ENCODE measurements at places on chromosomes 12 and 14.

DNA sequence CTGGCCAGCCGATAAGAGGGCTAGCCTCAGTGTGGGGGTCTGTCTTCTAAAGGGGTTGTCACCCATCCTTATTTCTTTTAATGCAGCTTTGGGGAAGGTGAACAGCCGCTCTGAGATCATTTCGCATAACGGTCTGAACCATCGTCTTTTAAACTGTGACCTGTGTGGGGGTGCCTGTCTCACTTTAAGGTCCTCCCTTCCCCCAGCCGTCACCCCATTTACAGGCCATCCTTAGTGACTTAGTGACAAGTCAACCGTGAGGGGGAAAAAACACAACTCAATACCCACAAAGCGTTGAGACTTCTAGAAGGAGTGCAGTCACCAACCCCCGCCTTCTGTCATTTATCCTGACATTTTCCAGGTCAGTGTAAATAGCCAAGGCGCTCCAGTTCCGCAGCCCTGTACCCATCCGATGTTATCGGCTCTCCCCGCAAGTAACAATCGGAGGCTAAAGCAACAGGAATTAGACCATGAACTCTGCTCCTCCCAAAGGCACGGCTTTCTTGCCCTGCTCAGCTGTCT lies 505 bp upstream of the DENND5B start:
- DNase-seq, result peak; percentile 18

DNA sequence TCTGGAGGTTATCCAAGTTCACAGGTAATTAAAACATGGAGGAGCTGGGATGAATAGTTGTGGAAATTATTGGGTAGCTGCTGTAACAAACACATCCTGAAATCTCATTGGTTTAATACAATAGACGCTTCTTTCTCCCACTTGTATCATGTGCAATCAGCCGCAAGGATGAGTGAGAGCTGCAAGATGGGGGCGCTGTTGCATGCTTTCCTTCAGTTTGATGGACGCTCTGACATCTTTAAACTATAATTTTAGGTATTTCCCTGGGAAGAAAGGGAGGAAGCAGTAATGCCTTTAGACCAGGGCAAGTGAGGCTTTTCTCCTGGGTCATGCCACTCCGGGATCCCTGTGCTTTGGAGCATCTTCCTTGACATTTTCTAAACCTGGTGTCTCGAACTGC lies 178.7 kb downstream of the PAWR start:
- DNase-seq, result no peak

- no peak for DNase-seq
Measured at GRCh38 chr14:20516921-20517320, 11.6 kb downstream of the RNASE10 start.

DNA sequence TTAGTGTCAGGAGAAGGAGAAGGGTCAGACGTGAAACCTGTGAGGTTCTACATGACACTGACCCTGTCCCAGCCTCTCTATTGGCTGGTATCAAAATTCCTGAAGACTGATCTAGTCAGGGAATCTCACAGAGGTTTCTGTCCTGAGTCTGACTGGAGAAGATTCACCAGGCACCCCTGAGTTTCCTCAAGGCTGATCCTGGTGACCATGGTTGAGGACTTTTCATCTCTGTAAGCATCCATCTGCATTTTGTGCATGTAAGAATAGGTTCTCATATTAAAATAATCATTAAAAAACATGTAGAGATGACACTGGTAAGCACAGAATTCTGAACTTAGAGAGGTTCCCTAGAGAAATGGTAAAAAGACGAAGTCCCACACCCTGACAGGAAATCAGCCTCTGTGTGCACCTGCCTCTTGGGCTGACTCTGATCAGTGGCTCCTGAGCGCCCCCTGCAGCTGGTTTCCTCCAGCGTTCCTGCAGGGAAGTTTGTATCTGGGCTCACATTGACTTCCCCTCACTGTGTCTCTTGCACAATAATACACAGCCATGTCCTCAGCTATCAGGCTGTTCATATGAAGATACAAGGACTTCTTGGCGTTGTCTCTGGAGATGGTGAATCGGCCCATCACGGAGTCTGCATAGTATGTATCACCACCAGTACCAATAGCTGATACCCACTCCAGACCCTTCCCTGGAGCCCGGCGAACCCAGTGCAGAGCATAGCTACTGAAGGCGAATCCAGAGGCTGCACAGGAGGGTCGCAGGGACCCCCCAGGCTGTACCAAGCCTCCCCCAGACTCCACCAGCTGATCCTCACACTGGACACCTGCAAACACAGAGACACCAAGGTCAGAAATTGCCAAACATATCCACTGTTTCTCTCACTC lies 991.9 kb downstream of the TMEM121 start:
- no peak for DNase-seq

GRCh38 chr14:31263485-31264133 lies 56.0 kb upstream of the HECTD1 start:
- DNase-seq, result no peak

- DNase-seq, result peak; percentile 72
Measured at GRCh38 chr12:29552324-29552927, 54.9 kb upstream of the OVCH1 start.

- DNase-seq, result no peak
Measured at GRCh38 chr14:105076296-105076804, 11.1 kb upstream of the GPR132 start.

All from progenitor cell of endocrine pancreas (in vitro differentiated cells).